ENCODE measurements at places on chromosomes 12 and 14.

DNA sequence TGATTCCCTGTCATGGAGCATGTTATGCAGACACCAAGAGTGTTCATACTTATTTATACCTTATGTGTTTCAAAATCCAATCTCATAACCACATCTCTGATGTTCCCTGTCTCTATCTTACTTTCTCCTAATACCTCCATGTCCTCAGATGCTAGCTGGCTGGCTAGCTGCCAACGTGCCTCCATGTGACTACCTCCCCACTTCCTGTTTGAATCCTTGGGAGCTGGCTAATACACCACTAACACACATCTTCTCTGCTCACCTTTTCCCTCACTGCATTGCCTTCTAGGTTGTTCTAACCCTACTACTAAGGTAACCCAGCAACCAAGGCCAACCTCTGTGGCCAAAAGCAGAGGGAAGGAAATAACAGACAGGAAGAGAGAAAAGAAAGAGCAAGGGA lies 27.3 kb downstream of the TTC5 start:
- no peak for DNase-seq

DNA sequence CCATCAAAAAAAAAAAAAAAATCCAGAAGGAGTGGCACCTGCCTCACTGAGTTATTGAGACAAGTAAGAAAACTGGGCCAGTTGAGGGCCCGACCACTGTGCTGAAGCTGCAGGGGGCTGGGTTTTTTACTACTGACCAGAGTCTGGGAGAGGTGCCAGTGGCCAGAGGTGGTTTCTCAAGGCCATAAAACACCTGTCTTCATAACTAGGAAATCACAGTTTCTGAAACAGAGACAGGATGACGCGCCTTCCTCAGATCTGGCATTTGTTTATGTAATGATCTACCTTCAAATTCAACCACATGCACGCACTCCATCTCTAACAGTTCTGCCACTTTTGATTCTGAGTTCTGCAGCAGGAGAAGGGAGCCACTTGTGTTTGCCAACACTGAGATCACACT lies 12.7 kb downstream of the TSPAN11 start:
- no peak for DNase-seq

- DNase-seq: no peak
Observed at GRCh38 chr14:94052662-94053061, 26.5 kb downstream of the OTUB2 start.

GRCh38 chr12:65121049-65121955 lies at the start of gene WIF1:
WIF1 (minus strand) TSS chr12:65121305; CDS start chr12:65121191, 114 bp downstream.
- DNase-seq: no peak

- no peak for DNase-seq
Observed at GRCh38 chr12:81944886-81945285, 185.7 kb upstream of the PPFIA2 start.

DNA sequence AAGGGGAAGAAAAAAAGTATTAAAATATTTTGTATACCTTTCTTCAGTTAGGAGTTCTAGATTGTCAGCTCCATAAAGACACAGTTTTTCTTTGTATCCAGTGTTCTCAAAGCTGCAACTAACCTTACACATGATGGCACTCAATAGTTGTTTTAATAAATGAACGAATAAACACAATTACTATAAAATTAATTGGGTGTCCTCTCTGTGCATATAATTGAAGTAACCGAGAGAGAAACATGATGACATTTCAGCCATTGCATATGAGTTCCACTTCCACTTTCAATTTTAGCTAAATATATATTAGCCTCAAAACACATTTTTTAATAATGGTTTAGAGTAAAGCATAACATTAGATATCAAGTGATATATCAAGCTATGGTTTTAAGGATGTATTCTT lies 671.2 kb downstream of the LRFN5 start:
- DNase-seq: no peak

GRCh38 chr12:68458866-68459265 lies 126.7 kb upstream of the MDM1 start:
- DNase-seq: no peak

DNA sequence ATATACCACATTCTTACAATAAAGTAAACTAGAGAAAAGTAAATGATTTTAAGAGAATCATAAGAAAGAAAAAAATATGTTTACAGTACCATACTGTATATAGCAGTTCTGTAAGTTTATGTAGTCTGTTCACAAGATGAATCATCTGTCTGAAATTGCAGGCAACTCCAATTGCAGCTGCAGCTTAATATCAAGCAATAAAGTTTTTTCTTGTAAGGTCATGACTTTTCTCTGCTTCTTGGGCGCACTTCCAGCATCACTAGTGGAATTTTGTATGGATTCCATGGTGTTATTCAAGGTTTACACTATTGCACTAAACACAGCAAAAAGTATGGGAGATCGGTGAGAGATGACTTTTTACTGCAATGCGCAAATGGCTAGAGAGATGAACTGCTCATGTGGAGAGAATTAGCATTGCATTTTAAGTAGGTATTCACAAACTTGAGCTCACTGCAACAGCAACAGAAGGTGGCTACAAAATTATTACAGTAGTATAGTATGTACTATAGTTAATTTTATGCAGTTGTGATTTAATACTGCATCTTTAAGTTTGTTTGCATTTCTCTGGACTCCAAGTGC lies 445.4 kb upstream of the OR4E1 start:
- DNase-seq: no peak

GRCh38 chr14:73741386-73741875 lies 27.2 kb upstream of the PNMA1 start:
- peak; percentile 88 for DNase-seq

DNA sequence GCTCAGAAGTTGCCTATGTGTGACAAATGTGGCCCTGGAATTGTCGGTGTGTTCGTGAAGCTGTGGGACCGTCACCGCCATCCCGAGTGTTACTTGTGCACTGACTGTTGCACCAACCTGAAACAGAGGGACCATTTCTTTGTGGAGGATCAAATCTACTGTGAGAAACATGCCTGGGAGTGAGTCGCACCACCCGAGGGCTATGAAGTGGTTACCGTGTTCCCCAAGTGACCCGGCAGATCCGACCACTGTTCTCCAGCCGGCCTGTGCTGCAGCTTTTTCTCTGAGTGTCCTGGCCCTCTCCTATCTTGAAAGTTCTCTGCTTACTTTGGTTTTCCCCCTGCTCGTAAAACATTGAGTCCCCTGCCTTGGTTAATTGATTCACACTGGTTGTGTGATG lies 65.3 kb downstream of the VCPKMT start:
- DNase-seq: no peak

All from hepatic stellate cell (primary cell).